DMS79 (cell line): ENCODE measurements at places on chromosomes 5 and 9.

DNA sequence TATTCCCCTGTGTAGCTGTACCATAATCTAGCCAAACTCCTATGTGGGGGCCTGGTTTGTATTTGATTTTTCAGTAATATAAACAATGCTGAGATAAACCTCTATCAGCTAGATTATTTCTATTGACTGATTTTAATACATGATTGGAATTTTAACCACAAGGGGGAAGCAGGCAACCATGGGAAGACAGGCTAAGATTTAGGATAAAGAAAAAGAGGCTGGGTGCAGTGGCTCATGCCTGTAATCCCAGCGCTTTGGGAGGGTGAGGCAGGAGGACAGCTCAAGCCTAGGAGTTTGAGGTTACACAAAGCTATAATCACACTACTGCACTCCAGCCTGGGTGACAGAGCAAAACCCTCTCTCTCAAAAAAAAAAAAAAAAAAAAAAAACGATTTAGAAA lies 18.1 kb upstream of the GPX3 start:
- DNase-seq = no peak

GRCh38 chr5:170451747-170452365 lies 52.0 kb upstream of the KCNIP1 start:
- no peak for DNase-seq

GRCh38 chr5:128597156-128597555 lies 59.1 kb upstream of the FBN2 start:
- DNase-seq = no peak

DNA sequence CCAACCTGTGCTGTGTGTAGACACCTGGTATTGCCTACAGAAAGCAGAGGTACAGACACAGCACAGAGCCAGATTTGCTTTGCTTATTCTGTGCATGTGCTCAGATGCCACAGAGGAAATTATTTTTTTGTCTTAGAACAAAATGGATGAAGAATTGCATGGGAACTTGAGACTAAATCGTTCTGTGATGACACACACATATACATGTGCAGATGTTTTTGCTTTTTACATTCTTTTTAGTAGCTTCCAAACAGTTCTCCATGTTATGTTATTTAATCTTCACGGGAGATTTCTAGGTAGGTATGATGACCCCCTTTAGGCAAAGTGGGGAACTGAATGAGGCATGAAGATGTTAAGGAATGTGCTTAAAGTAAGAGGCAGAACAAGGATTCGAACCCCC lies 221.5 kb upstream of the PANK3 start:
- DNase-seq = no peak

GRCh38 chr5:148912146-148912545 lies 85.7 kb downstream of the ADRB2 start:
- no peak for DNase-seq

- DNase-seq = no peak
These were observed 31.1 kb downstream of the SEMA6A start for GRCh38 chr5:116543501-116543900.

- DNase-seq = no peak
These were observed 661.8 kb upstream of the RGMB start for GRCh38 chr5:98111686-98112085.

DNA sequence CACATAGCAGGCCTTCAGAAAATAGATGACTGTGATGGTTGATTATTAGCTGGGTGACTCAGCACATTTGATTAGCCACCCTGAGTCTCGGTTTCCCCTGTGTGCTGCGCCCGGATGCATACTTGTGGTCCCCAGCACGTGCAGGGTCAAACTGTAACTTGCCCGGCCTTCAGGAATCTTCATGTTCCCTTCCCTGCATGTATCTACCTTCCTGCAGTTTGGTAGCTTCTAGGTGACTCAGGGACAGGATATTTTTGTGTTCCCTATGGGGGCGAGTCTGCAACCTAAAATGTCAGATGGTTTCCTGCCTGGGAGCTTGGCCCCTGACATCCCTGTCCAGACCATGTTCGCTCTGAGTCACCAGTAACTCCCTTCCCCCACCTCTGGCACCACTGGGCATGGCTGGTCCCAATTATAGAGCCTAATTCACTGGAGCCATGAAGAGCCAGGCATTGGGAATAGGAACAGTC lies 13.2 kb downstream of the PTGS1 start:
- DNase-seq = no peak

DNA sequence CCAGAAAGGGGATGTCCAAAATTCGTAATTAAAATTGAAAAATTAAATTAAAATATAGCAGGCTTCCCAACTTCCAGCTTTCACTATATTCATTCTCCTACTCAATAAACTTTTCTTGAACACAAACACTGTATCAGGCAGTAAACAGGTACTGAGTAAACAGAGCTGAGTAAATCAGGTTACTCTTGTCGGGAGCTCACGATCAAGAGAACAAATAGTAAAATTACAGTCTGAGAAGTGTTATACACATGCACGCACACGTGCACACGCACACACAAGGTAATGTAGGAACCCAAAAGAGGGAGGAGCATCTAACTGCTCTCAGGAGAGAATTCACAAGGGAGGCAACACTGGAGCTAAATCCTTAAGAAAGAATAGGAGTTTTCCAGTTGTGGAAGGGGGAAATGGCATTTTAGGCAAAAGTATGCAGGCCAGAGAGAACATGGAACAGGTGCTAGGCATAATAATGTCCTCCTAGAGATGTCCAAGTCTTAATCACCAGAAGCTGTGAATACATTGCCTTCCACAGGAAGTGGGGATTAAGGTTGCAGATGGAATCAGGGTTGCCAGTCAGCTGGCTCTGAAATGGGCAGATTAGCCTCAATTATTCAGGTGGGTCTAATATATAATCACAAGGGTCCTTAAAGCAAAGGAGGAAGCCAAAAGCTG lies 598.8 kb upstream of the BRINP1 start:
- DNase-seq = no peak

GRCh38 chr9:5531101-5531882 lies 21.0 kb downstream of the PDCD1LG2 start:
- no peak for DNase-seq

DNA sequence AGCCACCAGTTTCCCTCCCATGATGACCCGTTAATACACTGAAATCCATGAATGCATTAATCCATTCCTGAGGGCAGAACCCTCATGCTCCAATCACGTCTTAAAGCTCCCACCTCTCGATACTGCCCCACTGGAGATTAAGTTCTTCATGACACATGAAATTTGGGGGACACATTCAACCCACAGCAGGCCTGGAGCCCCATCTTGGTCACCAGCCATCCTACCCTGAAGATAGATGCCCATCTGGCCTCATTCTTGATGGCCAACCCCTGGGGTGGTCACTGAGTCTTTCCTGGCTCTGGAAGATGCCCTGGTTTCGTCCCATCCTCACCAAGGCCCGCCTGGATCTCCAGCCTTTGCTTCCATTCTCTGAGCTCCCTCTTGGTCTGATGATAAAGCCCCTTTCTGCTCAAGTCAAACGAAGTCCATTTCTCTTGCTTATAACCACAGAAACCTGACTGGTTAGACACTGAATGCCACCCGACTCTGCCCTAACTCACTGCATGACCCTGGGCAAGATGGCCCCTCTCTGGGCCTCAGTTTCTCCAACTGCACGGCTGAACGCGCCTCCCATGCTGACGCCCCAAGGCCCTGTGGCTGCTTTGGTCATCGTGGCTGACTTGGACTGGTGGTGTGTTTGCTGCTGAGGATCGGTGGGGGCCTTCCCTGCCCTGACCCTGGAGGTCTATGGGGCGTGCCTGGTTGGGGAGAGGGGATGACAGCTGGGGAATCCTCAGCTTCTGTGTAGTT lies 138.4 kb upstream of the IER5L start:
- no peak for DNase-seq

DNA sequence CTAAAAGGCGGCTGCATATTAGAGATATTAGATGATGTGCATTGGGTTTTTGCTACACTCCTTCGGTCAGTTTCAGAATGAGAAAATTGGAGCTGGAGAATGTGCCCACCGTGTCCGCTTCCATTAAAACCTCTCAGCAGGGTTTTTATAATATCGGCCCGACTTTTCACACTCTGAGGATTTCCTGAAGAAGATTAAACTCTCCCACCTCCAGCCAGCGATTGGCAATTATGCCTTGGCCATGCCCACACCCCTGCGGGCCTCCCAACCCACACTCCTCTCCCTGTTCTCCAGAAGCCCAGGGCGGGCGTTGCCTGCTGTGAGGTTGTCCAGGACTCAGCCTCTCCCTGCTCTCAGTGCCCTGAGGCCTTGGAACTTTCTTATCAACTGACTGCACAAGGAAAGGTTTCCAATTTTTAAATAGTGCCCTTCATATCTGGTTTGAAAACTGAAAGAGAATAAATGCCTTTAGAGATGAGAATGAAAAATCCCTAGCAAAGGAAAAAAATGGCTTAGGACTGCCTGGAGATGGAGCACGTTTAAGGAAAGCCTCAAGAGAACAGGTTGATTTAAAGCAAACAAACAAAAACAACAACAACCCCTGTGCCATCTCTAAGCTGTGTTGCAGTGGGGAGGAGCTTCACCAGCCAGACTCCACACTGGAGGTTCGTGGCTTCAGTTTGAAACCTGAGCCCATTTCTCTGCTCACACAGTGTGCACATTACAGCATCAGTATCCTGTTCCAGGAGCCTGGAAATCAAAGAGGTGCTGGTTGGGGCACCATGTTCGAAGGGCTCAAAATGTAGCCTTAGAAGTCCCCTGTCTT lies 292.9 kb downstream of the NSG2 start:
- DNase-seq = no peak
